Activated CD8-positive, alpha-beta memory T cell treated with anti-CD3 and anti-CD28 coated beads for 4 hours (primary cell): ENCODE measurements at places on chromosomes 11 and 22.
A peak's percentile ranks its signal among the peaks of the same experiment; 100 is the strongest.

DNA sequence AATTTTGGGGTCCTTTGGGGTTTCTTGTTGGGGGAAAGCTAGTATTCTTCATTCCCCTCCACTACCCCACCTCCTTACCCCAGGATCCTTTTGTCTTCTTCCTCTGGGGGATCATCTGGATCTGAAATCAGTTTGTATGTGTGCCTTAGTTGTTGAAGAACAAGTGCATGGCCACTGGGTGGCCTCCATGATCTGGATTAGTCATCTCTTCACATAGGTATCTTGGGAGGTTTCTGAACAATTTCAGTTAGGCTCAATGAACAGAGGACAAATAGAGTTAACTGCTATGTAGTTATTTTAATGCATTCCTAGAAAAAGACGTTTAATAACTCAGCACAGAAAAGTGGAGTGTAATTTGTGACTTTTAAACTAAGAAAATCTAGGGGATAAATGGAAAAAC, 7.1 kb upstream of the VWA5A start:
- no peak for DNase-seq

DNA sequence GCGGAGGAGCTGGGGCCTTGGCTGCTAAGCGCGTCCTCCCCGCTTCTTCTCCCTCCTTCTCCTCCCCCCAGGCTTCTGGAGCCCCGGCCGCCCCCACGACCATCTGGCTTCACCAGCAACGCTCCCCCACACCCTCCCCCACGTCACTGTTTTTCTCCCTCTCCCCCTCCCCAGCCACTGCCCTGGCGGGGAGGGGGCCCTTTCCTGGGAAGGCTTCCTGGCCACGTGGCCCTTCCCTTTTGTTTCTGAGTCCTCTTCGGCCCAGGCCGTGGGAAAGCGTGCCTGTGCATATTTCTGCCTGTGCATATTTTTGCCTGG, 27.7 kb downstream of the RTN4R start:
- DNase-seq: no peak

DNA sequence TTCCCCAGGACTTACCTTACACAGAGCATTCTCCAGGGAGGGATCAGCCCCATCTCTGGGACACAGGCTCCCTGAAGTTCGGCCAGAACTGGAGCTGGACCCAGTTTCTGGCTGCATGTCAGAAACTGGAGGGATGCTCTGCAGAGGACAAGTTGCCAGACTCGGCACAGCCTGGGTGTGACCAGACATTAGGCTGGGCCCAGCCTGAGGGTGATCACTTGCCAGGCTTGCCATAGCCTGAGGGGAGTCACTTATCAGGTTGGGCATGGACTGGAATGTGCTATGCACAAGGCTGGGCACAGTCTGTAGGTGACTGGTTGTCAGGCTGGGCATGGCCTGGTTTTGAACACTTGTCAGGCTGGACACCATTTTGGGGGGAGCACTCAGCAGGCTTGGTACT, 30.7 kb upstream of the STK33 start:
- no peak for DNase-seq

DNA sequence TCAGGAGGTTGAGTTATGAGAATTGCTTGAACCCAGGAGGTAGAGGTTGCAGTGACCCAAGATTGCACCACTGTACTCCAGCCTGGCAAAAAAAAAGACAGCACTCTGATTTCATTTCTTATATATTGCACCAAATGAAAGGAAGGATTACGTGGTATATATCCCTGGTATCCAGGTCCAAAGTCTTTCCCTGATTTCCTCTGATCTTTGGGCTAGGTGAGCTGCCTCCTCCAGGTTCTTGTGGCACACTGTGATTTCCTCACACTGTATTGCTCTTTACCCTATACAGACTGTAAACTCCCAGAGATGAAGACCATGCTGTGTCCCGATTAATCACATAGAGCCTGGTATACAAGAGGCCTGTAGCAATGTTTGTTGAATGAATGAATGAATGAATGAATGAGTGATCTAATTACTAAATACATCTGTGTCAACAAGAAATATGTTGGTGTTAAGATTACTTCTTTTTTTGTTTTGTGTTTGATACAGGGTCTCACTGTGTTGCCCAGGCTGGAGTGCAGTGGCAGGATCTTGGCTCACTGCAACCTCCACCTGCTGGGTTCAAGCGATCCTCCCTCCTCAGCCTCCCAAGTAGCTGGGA, 9.3 kb upstream of the POLD3 start:
- no peak for DNase-seq

- peak; percentile 63 for DNase-seq
These were observed at the start of gene LSP1 for GRCh38 chr11:1852877-1853276. TSS of gene LSP1 (plus strand) at chr11:1853084. CDS start at chr11:1853145, 61 bp downstream.

DNA sequence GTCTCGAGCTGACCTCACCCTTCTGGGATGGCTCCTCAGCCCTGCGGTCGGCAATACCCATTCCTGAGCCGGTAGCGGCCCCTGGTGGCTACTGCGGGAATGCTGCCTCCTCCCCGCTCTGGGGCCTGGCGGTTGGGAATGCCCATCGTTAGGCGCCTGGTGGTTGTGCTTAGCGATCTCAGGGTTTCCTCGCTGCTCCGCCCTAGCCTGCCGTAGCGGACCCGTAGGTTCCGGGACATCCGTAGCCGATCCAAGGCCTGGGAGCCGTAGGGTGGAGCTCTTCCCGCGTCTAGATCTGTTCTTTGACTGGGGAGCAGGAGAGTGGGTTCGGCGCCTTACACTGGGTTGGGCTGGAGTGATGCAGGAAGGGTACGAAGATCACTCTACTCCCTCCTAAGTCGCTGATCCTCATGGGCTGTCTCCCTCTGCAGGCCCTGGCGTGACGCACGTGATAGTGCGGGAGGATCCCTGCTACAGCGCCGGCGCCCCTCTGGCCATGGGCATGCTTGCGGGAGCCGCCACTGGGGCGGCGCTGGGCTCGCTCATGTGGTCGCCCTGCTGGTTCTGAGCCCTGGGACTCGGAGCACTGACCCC, 14.8 kb downstream of the PLEKHB1 start:
- peak; percentile 59 for DNase-seq

GRCh38 chr22:50016308-50016987, 3.9 kb upstream of the IL17REL start:
- DNase-seq: no peak

DNA sequence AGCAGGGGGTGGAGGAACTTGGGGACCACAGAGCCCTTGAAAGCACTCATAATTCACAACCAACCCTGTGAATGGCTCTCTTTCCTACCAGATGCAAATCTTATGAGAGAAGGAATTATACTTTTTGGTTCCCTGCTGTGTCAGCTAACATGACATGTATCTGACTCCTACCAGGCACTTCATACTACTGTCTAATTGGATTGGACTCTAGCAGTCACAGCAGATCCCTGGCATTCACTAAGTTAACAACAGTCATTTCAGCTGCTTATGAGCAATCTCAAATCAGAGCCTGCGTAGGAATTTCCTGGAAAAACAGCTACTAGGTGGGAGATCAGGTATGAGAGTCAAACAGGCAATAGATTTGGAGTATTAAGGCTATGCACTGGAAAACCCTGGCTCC, 11.1 kb upstream of the ENDOD1 start:
- DNase-seq: no peak

DNA sequence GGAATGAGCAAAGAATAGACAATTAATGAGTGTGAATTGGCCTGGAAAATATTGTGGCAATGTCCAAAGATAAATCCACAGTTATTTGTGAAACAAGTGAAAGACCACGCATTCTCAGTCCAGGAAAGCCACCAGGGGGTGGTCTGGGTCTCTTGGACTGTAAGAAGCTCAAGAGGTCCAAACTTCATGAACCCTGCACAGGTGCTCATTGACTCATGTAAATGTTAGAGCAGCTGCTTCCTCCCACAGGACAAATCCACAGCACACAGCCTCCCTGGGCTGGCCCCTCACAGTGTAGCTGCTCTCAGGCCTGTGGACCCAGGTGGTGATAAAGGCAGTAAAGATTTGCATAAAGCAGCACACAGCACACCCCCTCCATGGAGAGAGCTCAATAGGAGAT, 114.0 kb downstream of the ZNF280B start:
- DNase-seq: no peak

DNA sequence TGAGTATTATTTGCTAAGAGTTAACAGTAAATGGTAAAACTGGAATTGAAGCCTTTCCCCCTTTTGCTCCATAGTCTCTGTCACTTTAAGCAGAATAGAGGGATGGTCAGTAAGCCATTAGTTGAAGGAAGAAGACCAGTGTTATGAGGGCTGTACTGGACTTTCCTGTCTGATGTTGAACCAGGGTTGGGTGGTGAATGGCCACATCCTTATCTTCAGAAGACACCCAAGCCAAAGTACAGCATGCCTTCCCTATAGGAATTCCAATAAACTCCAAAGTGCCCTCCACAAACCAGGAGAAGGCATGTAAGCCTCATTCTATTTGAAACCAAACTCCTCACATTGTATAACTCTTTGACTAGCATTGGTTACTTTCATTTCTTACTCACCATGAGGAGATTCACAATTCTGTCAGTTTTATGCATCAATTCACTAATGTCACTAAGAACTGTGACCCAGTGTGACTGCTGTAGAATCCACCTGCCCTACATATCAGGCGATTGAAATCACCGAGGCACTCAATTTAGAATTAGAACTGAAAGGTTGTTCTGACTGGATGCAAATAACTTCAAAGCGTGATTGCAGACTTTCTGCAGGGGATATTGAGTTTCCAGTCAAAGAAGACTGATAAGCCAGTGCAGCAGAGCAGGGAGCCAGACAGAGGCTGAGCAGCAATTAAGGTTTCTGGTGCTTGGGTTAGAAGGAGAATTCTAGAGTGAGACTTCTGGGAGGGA, 107.1 kb upstream of the DDI1 start:
- no peak for DNase-seq

DNA sequence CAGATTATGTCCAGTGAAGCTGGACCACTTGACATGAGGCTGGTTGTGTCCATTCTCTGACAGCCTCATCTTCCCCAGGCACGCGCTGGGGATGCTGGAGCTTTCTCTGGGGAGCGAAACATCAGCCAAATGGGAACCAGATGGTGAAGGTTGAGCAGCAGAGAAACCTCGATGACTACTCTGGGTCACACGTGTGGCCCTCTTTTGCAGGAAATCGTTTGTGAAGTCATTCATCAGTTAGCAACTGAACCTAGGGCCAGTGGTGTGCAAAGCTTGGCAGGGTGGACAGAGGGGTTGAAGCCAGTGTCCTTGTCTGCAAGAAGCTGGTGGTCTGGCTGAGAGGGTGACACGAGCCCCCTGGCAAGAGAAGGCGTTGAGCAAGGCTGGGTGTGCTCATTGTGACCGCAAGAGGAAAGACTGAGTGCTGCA, 109.8 kb downstream of the ZBTB16 start:
- DNase-seq: no peak

DNA sequence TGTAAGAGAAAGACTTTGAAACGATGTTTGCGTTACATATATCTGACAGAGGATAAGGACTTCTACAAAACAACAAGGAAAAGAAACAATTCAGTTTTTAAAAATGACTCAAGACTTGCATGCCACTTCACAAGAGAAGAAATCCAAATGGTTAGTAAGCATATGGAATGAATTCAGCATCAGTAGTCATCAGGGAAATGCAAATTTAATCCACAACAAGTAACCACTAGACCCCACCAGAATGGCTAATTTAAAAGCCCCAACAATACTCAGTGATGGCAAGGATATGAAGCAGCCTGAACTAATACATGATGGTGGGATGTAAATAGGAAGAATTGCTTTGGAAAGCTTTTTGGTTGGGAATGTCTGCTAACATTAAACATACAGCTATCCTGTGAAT, 142.6 kb downstream of the ATXN10 start:
- DNase-seq: no peak

GRCh38 chr11:2564588-2565425, 120.0 kb downstream of the KCNQ1 start:
- no peak for DNase-seq

DNA sequence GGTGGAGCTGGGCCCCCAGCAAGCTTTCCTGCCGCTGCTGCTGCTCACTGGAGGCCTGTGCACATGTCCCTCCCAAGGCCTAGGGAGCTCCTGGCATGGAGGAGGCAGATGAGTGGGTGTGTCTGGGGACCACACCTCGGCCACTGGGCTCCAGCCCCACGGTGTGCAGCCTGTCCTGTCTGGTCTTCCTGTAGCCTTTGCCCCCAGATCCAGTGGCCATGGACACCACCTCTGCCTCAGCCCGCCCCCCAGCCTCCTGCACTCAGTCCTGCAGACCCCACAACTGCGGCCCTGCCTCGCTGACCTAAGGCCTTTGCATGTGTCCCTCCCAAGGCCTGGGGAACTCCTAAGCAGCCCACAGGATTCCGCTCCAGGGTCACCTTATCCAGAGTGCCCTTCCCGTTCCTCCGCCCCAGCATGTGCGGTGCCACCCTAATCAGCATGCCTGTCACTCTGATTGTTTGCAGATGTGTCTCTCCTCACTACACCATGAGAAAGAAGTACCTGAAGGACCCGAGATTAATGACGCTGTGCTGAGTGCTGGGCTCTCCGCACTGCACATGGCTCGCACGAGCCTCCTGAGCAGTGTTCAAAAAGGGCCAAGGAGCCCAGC, 8.6 kb downstream of the GAL start:
- no peak for DNase-seq

GRCh38 chr11:10064828-10065227, 229.2 kb downstream of the SBF2 start:
- no peak for DNase-seq

DNA sequence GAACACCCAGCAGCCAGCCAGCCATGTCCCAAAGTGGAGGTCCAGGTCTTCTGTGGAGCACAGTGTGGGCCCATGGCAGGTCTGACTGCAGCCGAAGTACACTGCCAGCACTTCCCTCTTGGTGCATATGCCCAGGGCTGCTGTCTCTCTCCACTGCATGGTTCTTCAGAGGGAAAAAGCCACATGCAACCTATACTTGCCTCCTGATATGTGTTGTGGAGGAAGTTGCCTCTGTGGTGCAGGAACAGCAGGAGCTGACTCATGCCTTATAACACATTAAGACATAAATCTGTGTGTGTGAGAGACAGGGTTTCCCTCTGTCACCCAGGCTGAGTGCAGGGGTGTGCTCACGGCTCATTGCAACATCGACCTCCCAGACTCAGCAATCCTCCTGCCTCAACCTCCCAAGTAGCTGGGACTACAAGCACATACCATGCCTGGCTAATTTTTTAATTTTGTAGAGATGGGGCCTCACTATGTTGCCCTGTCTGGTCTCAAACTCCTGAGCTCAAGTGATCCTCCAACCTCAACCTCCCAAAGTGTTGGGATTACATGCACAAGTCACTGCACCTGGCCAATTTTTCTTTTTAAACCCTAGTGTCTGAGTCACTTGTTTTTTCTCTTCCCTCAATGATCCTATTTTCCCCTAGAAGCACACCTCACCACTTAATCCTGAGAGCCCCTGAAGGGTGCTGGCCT, 98.8 kb downstream of the MPPED2 start:
- no peak for DNase-seq

DNA sequence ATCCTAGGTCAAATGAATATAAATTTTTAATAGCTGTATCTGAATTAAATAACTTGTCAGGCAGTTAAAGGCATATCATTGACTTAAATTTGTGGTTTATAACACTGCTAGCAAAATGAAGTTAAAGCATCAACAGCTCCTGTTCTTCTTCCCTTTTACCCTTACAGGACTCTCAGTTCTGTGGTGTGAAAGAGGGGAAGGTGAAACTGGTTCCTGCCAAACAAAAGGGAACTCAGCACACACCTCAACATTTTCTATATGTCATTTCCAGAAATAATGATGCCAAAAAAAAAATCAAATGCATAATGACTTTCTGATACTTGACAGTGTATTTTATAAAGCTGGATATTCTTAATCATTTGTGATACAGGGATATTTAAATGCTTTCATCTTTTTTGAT, 21.2 kb downstream of the ARL14EP start:
- no peak for DNase-seq

GRCh38 chr11:20790622-20791021, 121.2 kb downstream of the NELL1 start:
- DNase-seq: no peak

GRCh38 chr22:50716290-50717024, 21.5 kb upstream of the ACR start:
- no peak for DNase-seq
